ENCODE measurements at places on chromosomes 2 and 18.

- H3K4me3 ChIP-seq: no peak overlapping the region
- no peaks in the 10 kb centered on the region for H3K4me1 ChIP-seq
- H3K27ac ChIP-seq: no peak overlapping the region
- H3K36me3 ChIP-seq: no peaks in the 10 kb centered on the region
- H3K27me3 ChIP-seq: no peaks in the 10 kb centered on the region
- no peak for DNase-seq
Observed at GRCh38 chr2:7028846-7029245, 111.6 kb downstream of the RNF144A start.

- no peaks in the 10 kb centered on the region for H3K36me3 ChIP-seq
- no peak overlapping the region for H3K4me3 ChIP-seq
- no peaks in the 10 kb centered on the region for H3K4me1 ChIP-seq
- no peaks in the 10 kb centered on the region for H3K27me3 ChIP-seq
Observed at GRCh38 chr18:6566338-6566911, 151.7 kb upstream of the L3MBTL4 start.

- H3K27me3 ChIP-seq: no peaks in the 10 kb centered on the region
- H3K27ac ChIP-seq: no peak overlapping the region
- DNase-seq: no peak
- H3K36me3 ChIP-seq: no peaks in the 10 kb centered on the region
Observed at GRCh38 chr2:26915316-26915715, 55.1 kb upstream of the MAPRE3 start.

DNA sequence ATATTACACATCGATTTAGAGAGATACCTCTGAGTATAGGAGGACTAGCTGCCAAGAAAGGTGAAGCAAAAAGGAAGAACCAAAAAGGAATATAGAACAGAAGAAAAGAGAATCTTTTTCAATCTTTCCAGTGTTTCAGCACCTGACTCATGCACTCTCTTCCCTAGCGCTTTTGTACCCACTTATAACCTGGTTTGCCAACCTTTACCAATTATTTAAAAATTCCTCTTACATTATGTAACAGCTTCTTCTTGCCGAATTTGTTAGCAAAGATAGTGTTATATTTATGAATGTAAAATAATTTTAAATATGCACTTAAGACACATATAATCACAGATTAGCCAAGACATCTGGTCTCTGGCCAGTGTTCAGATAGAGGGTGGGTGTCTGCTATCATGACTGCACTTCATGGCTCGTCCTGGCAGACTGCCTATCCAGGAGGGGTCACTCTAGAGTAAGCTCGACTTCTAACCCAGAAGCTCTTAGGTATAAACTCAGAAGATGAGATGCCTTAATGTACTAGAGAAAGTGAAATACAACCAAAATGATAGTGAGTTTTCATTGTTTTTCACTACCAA is 122.9 kb downstream of the ATAD2B start:
- DNase-seq: peak; percentile 68
- no peak overlapping the region for H3K4me3 ChIP-seq
- H3K27ac ChIP-seq: no peak overlapping the region
- no peaks in the 10 kb centered on the region for H3K36me3 ChIP-seq
- no peaks in the 10 kb centered on the region for H3K4me1 ChIP-seq

- H3K4me1 ChIP-seq: peaks cover 12% of the 10 kb centered on the region
- no peak overlapping the region for H3K4me3 ChIP-seq
- no peaks in the 10 kb centered on the region for H3K36me3 ChIP-seq
- DNase-seq: no peak
- no peaks in the 10 kb centered on the region for H3K27me3 ChIP-seq
Observed at GRCh38 chr18:46675112-46675511, 18.1 kb upstream of the LOXHD1 start.

GRCh38 chr2:100554798-100555407 is 7.9 kb upstream of the PDCL3 start:
- no peak overlapping the region for H3K4me3 ChIP-seq
- peaks cover 3% of the 10 kb centered on the region for H3K4me1 ChIP-seq
- H3K27me3 ChIP-seq: no peaks in the 10 kb centered on the region
- no peak for DNase-seq

DNA sequence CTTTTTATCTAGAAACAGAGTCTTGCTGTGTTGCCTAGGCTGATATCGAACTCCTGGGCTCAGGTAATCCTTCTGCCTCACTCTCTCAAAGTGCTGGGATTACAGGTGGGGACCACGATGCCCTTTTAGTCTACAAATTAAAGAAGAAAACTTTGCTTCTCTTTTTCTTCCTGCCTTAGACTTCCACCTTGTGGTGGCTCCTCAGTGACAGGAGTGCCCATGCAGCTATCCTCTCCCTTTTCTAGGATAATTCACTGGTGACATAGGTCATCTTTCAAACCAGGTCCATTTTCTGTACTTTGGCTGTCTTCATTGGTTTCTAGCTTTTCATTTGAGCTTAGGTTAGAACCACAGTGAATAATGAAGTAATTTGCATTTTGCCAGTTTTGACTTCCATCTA is 13.6 kb downstream of the DCAF17 start:
- no peaks in the 10 kb centered on the region for H3K4me1 ChIP-seq
- DNase-seq: peak; percentile 24
- H3K4me3 ChIP-seq: no peak overlapping the region
- peaks cover 14% of the 10 kb centered on the region for H3K36me3 ChIP-seq
- no peaks in the 10 kb centered on the region for H3K27me3 ChIP-seq

GRCh38 chr2:38115216-38116032 is 39.5 kb upstream of the CYP1B1 start:
- no peaks in the 10 kb centered on the region for H3K36me3 ChIP-seq
- DNase-seq: peak; percentile 92
- no peaks in the 10 kb centered on the region for H3K4me1 ChIP-seq
- H3K4me3 ChIP-seq: no peak overlapping the region

- no peak for DNase-seq
- no peaks in the 10 kb centered on the region for H3K27me3 ChIP-seq
- H3K27ac ChIP-seq: no peak overlapping the region
- no peaks in the 10 kb centered on the region for H3K36me3 ChIP-seq
Observed at GRCh38 chr18:48739266-48740067, 200.6 kb downstream of the CTIF start.

GRCh38 chr2:175275539-175275938 is 94.0 kb upstream of the ATP5MC3 start:
- no peak for DNase-seq
- no peaks in the 10 kb centered on the region for H3K4me1 ChIP-seq
- no peaks in the 10 kb centered on the region for H3K27me3 ChIP-seq
- no peak overlapping the region for H3K4me3 ChIP-seq

DNA sequence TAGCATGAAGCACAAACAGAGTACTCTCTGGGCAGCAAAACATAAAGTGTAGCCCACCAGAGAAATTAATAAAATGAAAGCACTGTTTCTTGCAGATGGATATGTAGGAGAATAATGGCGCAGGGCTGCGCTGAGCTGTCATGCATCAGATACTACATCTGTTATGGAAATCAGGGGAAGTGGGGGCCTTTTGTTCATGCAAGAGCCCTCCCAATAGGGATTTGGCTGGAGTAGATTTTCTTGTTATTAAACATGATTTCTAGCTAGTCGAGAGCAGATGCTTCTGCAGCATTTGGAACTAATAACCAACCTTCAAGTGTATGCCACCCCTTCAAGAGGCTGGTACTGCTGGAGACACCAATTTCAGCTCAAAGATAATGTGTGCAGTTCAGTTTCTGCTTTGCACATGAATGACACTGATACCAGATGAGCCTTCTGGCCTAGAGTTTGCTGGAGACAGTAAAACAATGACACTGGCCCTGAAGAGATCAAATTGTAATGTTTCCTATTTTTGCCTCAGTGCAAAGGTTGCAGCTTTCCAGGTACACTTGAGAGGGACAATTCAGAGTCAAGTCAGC is 58.0 kb downstream of the RND3 start:
- DNase-seq: no peak
- peaks cover 25% of the 10 kb centered on the region for H3K4me1 ChIP-seq
- H3K27ac ChIP-seq: no peak overlapping the region
- no peaks in the 10 kb centered on the region for H3K36me3 ChIP-seq

DNA sequence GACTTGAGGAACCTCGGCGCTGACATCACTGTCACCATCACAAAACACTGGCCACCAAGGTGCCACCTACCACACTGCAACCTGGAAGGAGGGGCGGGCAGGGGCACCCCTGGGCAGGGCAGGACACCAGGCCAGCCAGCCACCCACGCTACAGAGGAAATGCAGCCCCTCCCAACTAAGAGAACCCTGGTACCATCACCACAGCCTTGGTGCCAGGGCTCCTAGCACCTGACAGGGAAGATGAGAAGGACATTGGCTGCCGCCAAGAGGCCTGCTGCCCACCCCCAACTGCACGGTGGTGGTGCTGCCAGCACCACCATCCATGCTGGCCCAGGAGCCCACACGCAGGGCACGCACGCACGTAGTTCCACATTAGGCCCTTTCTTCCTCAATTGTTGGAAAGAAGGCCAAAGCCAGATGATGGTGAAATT is 88.7 kb downstream of the HDAC4 start:
- no peaks in the 10 kb centered on the region for H3K36me3 ChIP-seq
- no peak for DNase-seq
- no peaks in the 10 kb centered on the region for H3K4me1 ChIP-seq
- no peak overlapping the region for H3K27ac ChIP-seq
- no peak overlapping the region for H3K4me3 ChIP-seq

DNA sequence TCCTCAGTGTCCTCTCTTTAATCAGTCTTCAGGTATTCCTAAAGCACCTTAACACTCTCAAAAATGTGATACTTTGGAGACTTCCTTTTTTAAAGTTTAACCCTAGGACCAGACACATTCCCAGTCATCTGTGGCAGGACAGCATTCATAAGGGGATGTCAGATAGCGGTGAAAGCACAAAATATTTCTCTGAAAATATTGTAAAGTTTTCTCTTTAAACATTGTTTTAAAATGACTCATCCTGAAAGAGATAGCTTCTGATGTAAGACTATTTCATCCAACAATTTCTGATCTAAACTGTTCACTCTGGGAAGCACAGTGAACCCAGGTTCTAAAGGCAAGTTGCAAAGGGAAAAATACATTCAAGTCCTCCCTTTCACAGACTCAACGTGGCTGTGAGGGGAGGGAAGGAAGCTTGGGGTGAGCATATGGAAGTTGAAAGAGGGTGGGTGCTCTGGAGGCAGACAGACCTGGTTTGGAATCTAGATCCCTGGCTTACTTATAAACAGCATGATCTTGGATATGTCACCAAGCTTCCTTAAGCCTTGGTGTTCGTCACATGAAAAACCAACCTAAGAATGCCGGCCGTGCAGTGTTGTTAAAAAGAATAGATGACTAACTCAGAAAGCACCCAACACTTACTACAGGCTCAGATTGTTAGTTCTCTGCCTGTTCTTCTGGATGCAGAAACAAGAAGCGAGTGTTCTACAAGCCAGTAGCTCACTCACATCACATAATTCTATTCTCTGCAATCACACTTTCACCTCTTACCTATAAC is 12.1 kb downstream of the GALNT14 start:
- no peaks in the 10 kb centered on the region for H3K27me3 ChIP-seq
- H3K36me3 ChIP-seq: no peaks in the 10 kb centered on the region
- no peak overlapping the region for H3K4me3 ChIP-seq
- peaks cover 14% of the 10 kb centered on the region for H3K4me1 ChIP-seq
- DNase-seq: no peak

- no peak overlapping the region for H3K27ac ChIP-seq
- no peaks in the 10 kb centered on the region for H3K36me3 ChIP-seq
- no peaks in the 10 kb centered on the region for H3K4me1 ChIP-seq
- no peak overlapping the region for H3K4me3 ChIP-seq
- no peak for DNase-seq
Observed at GRCh38 chr2:190477661-190478454, 56.7 kb downstream of the NEMP2 start.

- no peak for DNase-seq
- no peaks in the 10 kb centered on the region for H3K27me3 ChIP-seq
- H3K4me3 ChIP-seq: no peak overlapping the region
Observed at GRCh38 chr2:105373344-105373781, 25.5 kb downstream of the FHL2 start.

- H3K36me3 ChIP-seq: no peaks in the 10 kb centered on the region
- no peak for DNase-seq
- H3K27ac ChIP-seq: no peak overlapping the region
Observed at GRCh38 chr2:80517316-80517715, 212.8 kb upstream of the LRRTM1 start.

DNA sequence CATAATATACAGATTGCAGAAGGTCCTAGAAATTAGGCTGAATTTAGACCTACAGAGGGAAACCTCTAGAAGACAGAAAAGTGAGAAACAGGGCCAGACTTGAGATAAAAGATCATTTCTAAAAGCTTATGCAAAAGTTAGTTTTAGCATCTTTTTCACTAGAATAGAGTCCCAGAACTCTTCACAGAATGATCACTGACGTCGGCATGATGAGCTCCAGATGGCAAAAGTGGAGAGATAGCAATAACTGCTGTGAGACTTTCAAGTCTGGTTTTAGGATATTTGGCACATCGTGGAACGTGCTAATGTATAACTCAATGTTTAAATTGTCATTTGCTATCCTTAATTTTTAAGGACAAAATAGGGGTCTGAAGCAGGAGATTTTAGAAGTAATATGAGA is 1050.7 kb upstream of the CELF4 start:
- H3K4me1 ChIP-seq: no peaks in the 10 kb centered on the region
- no peak overlapping the region for H3K27ac ChIP-seq
- no peaks in the 10 kb centered on the region for H3K36me3 ChIP-seq
- no peak overlapping the region for H3K4me3 ChIP-seq

DNA sequence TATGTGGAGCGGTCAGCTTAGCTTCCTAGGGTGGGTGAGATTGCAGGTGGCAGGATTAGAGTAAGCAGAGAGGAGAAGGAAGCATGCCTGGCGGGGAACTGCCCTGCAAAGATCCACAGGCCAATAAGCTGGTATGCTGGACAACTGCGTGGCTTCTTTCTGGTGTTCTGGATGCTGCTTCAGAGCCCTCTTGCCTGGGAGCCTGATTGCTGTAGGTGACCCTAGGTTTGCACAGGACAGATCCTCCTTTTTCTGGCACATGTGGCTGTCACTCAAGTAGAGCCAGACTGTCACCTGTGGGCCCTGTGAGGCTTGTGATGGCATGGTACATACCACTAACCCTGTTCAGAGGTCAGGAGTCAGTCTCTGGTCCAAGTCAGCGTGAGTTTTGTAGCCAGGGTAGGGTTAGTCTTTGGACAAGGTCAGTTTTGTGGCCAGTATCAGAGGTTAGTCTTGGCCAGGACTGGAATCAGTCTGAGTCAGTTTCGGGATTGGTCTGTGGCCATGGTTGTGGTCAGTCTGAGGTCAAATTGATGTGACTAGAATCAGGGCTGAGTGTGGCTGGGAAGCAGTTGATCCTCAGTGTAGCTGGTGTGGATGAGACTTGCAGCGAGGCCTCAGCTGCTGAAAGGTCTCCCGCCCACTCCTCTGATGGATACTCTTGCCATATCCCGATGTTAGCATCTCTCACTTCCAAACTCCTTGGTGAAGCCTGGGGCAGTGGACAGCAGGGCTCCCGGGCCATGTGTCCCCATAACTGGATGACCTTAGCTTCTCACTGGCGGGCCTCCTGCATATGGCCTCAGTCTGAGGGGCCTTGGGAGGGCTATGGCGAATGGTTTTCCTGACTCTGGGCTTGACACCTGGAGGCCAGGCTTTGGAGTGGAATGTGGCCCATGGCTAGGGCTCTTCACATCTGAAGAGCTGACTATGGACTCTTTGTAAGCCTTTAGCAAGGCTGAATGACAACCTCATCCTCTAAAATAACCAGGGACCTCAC is 260.5 kb downstream of the DYSF start:
- no peak for DNase-seq
- no peak overlapping the region for H3K4me3 ChIP-seq
- no peak overlapping the region for H3K27ac ChIP-seq
- H3K27me3 ChIP-seq: no peaks in the 10 kb centered on the region
- no peaks in the 10 kb centered on the region for H3K4me1 ChIP-seq
